ENCODE measurements at places on chromosomes 12 and 14.

- peak; percentile 83 for DNase-seq
These were observed 37.1 kb upstream of the FOXJ2 start for GRCh38 chr12:7995266-7995963.

DNA sequence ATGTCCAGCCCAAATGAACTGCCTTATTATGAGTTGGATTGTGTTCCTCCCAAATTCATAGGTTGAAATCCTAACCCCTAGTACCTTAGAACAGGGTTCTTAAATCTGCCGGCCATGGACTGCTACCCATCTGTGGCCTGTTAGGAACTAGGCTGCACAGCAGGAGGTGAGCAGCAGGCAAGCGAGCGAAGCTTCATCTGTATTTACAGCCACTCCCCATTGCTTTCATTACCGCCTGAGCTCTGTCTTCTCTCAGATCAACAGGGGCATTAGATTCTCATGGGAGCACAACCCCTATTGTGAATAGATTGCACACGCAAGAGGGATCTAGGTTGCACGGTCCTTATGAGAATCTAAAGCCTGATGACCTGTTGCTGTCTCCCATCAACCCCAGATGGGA is 9.8 kb upstream of the EML5 start:
- no peak for DNase-seq

DNA sequence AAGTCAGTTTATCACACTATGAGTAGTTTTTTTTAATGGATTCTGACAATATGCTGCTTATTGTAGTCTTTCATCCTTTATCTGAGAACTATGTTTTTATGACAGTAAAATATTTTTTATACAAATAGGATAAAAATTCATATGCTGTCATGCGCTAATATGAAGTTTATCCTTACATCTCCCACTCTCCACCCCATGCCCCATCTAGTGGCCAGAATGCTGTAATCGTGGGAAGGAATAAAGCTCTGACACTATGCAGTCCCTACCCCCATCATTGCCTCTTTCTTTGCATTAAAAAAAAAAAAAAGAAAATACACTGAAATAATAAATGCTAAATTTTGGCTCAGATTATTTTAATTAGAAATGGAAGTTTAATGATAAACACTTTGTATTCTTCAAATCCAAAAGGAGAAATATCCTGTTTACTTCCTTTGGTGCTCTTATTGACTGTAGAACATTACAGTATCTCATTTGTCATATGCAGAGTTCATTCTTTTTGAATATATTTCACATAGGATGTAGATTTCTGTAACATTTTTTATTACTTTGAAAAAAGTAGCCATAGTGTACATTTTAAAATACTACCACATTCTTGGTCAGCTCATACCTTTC is 145.9 kb upstream of the SLCO1C1 start:
- peak; percentile 44 for DNase-seq

DNA sequence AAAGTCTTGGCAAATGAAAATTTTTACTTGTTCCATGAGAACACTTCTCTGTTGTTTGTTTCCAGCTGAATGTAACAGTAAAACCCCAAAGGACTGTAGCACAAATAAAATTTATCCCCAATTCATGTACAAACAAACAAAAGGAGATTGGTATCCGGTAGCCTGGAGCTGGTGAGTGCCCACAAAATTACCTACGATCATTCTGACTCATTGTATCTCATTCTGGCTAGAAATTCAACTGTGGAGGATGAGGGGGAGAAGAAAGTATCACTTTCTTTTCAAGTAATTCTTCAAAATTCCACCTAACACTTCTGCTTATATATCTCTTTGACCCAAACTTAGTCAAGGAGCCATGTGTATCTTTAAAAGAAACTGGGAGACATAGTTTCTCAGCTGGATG is 268.5 kb downstream of the ALG10B start:
- no peak for DNase-seq

DNA sequence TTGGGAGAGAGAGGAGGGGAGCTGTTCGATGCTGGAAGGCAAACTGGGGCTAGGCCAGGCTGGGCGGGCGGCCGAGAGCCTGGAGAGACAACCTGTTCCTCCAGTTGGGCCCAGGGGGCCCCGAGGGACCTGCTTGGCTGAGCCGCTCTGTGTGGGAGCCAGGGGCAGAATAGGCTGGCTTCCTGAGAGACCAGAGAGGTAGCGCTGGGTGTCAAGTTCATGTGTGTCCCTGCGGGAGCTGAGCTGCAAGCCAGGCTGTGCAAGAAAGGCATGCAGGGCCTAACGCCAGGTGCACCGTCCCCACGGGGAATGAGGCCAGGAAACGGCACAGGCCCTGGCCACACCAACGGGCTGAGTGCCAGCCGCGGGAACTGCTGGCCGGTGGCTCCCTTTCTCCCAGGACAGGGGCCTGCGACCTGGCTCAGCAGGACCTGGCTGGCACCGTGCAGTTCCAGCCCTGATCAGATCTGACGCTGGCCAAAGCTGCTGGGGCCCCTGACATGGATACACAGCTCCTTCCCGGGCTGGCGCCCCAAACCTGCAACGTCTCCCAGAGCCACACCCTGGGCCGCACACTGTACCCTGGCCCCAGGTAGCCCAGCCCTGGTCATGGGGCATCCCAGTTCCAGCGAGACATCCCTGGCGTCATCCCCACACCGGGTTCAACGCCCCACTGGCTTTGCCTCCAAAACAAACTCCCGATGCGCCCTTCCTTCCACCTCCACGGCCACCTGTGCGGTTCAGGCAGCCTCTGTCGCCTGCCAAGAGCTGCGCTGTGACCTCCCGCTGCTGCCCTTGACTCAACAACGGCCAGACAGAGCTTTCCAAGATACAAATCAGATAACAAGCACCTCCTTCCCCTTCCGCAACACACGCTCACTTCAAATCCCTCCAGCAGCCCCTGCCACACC is 65.0 kb downstream of the RFLNA start:
- DNase-seq = peak; percentile 38

DNA sequence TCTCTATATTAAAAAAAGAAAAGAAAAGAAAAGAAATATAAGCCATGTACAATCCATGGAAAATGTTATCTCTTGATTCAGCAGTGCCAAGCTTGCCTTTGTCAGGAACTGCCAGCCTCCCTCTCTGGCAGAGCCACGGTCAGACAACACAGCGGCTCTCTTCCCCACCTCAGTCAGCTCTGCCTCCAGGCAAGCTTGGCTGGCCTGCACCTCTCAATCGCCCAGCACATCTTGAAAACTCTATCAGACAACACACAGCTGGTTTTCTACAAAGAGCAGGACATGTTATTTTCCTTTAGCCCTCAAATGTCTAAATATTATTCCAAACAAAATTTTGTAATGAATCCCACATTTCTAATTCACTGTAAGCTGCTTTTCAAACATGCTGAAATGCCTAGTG is 20.0 kb upstream of the GCH1 start:
- no peak for DNase-seq

DNA sequence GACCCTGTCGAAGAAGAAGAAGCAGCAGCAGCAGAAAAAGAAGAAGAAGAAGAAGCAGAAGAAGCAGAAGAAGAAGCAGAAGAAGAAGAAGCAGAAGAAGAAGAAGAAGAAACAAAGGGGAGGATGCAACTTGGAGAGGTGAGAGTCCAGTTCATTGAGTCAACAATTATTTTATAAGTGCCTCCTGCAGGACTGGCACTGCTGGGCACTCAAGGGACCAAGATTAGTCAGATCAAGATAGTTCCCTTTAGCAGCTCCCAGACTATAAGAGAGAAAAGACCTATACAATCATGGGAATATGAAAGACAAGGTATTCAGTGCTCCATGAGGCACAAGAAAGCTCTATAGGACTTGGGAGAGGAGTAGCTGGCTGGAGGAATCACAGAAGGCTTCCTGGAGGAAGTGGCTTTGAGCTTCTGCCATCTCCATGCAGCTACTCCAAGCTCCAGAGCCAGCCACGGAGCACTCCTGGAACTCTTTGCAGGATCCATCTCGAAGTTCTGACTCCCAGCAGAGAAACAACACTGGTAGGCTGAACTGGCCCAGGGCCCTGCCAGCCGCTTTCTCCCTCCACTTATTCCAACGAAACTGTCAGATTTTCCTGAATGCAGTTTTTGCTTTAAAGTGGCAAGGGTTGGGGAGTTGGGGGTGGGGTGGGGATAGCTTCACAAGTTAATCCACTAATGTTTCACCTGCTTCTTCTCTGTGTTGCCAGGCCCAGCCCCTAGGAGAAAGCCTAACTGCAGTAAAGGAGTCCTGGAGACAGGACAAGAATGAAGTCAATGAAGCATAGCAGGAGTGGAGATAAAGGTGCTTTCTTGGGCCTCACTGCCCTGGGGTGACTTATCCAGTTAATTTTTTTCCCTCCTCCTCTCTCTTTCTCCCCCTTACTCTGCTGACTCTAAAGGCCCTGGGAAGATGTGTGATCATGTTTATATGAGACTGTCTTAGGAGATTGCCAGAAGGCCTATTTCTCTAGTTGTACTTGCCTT is 140.1 kb upstream of the PARP11 start:
- no peak for DNase-seq

GRCh38 chr14:94787092-94787491 is 17.2 kb upstream of the GSC start:
- DNase-seq = no peak

- DNase-seq = peak; percentile 21
These were observed 33.1 kb upstream of the ETFBKMT start for GRCh38 chr12:31626270-31626995.

- peak; percentile 87 for DNase-seq
These were observed 111.0 kb downstream of the BEGAIN start for GRCh38 chr14:100476012-100476822.

GRCh38 chr14:39217214-39217879 is 16.4 kb upstream of the MIA2 start:
- DNase-seq = no peak

GRCh38 chr14:83908419-83908818 is 1621.5 kb upstream of the FLRT2 start:
- DNase-seq = no peak

GRCh38 chr12:52122540-52122871 is 43.0 kb downstream of the SMIM41 start:
- DNase-seq = no peak

DNA sequence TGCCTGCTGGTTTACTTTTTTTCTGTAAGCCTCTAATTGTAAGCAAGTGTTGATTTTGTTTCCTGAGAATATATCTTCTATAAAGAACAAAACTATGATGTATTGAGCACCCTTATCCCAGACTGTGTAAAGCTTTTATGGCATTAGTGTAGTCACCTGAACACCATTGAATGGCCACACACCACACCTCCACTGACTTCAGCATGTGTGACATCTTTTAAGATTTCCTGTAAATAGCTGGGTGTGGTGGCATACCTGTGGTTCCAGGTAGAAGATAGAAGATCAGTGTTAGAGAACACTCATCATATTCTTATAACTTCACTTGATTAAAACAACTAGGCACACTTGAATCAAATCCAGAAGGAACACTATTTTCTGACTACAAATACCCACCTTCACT is 51.3 kb downstream of the WBP11 start:
- DNase-seq = no peak

DNA sequence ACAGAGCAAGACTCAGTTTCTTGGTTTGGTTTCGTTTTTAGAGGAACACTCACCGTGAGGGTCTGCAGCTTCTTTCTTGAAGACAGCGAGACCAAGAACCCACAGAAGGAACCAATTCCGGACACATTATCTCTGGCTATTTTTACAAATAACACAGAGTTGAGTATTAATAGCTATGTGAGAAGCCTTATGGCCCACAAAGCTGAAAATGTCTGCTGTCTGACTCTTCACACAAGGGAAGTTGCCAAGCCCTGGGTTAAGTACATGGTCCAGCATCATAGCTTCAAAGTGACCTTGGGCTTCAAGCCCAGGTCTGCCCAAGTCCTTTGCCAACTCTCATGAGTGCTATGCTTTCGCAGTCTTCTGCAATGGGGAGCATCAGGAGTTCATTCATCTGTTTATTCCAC is 2.6 kb upstream of the LGMN start:
- no peak for DNase-seq

DNA sequence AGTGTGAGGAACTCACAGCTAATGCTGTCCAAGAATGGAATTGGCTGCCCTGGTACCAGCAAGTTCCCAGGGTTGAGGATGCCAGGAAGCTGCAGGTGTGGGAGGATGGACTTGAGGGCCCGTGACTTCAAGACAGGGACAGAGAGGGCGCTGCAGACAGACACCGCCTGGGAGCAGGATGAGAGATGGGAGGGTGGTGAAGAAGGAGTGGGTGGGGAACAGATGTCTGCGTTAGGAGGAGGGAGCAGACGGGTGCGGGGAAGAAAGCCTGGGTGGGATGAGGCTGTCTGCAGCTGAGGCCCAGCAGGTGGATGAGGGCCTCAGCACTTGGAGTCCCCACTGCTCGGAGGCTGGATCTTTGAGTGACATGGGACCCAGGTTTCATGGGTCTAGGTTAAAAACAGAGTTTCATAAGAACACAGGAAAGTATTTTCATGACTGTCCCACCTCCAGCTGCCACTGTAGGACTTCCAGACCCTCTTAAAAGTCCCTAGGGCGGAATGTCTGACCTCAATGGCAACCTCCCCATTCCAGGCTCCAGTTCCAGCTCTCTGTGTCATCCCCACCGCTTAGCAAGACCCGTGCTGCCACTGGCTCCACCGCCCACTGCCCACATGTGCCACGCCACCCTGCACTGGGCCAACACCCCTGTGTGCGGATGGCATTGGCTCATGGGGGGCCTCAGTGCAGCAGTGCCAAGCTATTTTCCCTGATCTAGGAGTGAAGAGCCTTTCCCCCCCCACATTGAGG is 70.3 kb upstream of the SCN8A start:
- no peak for DNase-seq

GRCh38 chr12:79191391-79191790 is 326.8 kb downstream of the SYT1 start:
- DNase-seq = peak; percentile 22

DNA sequence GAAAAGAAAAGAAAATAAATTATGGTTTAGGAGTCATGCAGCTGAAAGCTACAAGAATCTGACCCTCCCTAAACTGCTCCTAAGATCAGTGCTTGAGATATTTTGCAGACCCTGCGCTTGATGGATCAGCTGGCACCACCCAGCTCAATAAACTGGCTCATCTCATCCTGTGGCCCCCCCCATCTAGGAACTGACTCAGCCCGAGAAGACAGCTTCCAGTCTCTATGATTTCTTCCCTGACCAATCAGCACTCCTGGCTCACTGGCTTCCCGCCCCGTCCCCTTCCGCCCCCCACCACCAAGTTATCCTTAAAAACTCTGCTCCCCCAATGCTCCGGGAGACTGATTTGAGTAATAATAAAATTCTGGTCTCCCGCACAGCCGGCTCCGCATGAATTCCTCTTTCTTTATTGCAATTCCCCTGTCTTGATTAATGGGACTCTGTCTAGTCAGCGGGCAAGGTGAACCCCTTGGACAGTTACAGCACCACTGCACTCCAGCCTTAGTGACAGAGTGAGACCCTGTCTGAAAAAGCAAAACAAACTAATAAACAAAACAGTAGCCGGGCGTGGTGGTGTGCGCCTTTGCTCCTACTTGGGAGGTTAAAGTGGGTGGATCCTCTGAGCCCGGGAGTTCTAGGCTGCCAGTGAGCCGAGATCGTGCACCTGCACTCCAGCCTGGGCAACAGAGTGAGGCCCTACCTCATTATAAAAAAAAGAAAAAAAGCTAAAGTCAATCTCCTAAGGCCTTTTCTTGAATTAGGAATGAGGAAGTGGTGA is 24.5 kb upstream of the SPTLC2 start:
- DNase-seq = no peak

Measured in NCI-H1417 (cell line).